ENCODE measurements at places on chromosomes 12 and 14.

- DNase-seq, result no peak
Observed at GRCh38 chr12:38911611-38912010, 6.2 kb upstream of the CPNE8 start.

- no peak for DNase-seq
Observed at GRCh38 chr14:99127651-99128167, 144.3 kb downstream of the BCL11B start.

DNA sequence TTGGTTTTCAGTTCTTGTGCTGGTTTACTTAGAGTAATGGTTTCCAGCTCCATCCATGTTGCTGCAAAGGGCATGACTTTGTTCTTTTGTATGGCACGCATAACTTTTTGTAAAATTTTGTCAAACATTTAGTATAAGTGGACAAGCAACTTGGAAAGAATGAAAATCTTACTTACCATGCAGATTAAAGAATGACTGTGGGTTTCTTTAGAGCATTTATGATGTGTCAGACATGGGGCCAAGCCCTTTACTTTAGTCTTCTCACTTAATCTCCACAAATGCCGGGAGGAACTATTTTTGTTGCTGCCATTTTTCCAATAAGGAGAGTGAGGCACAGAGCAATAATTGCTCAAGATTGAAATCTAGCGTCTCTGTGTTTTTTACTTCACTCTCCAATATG, 652.5 kb upstream of the TBX3 start:
- no peak for DNase-seq

DNA sequence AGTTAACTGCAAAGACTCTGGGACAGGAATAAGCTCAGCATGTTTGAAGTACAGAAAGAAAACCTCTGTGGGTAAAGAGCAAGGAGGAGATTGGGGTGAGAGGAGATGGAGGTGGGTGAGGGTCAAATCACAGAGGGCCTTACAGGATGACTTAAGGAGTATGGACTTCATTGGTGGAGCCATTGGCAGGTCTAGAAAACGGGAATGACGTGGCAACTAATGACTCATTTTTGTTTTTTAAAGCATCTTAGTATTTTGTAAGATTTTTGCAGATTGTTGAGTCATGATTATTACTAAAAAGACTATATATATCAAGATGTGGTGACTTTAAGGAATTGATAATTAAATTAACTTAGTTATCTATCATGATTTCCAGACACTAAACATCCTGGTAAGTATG, 18.5 kb downstream of the UTP20 start:
- no peak for DNase-seq

GRCh38 chr12:71760471-71760870, 5.8 kb downstream of the RAB21 start:
- no peak for DNase-seq

DNA sequence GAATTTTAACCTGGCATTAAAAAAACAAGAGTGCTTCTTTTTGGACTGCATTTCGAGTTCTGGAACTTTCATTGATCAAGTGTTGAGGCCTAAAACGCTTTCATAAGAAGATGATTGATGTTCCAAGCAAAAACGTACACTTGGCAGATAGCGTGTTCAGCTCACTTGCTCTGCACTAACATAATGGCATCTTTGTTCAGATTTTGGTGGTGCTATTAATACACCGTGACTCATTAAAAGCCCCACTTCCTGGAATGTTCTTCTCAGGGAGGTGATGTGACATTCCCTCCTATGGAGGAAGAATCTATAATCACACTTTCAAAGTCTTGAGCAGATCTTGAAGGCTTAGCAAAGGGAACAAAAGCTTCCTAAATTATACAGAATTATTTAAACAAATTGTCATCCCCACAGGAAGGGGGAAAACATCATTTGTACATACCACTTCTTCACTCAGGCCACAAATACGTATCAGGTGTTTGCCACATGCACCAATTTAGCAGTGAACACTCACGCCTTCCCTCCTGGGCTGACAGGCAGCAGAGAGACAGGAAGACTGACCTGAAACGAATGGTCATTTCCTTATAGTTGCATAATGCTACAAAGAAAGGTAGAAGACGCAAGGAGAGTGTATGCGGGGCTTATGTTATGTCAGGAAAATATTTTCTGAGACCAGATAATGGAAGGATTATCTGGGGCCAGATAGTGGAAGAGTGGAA, 15.4 kb downstream of the HSP90AA1 start:
- DNase-seq, result no peak

GRCh38 chr12:68812553-68813241, 4.7 kb downstream of the MDM2 start:
- DNase-seq, result no peak

DNA sequence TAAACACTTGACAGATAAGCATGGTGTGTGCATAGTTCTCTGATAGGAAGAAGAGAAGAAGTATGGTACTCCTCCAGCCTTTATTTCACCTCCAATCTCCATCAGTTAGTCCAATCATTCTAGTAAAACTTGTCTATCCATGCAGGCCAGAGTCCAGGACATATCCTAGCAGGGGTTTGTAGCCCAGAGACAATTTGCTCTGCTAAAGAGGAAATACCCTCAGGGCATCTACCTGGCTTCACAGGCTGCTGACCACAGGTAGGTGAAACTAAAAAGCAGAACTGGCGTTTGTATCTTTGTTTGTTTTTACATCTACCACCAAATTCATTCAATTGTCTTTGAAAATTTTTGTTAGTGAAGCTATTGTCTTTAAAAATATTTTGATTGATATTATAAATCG, 717.6 kb downstream of the FSCB start:
- DNase-seq, result peak; percentile 17

GRCh38 chr12:12724421-12725085, 7.4 kb downstream of the CDKN1B start:
- no peak for DNase-seq

- DNase-seq, result no peak
Observed at GRCh38 chr12:64124511-64125197, 97.4 kb downstream of the KICS2 start.

- no peak for DNase-seq
Observed at GRCh38 chr14:65794674-65795279, 382.2 kb downstream of the FUT8 start.

GRCh38 chr14:100529561-100530031, 57.6 kb downstream of the BEGAIN start:
- no peak for DNase-seq

GRCh38 chr14:95316821-95317220, 2.9 kb downstream of the CLMN start:
- DNase-seq, result peak; percentile 82

DNA sequence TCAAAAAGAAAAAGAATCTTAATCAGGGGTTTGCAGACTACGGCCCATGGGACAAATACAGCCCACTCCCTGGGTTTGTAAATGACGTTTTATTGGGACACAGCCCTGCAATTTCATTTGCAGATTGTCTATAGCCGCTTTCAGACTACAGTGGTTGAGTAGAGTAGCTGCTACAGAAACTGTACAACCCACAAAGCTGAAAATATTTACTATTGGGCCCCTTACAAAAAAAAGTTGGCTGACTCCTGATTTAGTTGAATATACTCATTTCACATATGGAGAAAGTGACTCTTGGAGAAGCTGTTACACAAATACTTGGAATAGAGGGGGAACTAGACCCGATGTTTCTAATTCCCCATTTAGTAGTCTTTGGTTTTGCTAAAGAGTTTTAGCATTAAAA, 162.5 kb upstream of the NOS1 start:
- no peak for DNase-seq

GRCh38 chr12:59023861-59024424, 103.6 kb upstream of the LRIG3 start:
- DNase-seq, result no peak

DNA sequence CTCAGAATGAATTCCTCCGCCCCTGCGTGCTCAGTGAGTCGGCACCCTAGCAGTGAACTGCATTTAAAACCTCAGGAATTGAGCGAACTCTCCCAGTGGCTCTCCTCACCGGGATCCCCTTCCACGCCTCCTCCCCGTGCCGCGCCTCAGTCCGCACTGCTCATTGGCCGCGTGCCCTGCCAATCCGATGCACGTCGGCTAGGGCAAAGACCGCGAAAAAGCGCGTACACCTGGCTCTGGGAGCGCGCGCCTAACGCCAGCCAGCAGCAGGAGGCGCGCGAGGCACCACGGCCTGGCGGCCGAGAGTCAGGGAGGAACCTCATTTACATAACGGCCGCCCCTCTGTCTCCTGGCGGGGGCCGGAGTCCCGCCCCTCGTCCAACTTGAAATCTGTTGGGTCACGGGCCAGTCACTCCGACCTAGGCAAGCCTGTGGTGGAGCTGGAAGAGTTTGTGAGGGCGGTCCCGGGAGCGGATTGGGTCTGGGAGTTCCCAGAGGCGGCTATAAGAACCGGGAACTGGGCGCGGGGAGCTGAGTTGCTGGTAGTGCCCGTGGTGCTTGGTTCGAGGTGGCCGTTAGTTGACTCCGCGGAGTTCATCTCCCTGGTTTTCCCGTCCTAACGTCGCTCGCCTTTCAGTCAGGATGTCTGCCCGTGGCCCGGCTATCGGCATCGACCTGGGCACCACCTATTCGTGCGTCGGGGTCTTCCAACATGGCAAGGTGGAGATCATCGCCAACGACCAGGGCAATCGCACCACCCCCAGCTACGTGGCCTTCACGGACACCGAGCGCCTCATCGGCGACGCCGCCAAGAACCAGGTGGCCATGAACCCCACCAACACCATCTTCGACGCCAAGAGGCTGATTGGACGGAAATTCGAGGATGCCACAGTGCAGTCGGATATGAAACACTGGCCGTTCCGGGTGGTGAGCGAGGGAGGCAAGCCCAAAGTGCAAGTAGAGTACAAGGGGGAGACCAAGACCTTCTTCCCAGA, at the start of gene HSPA2:
Gene HSPA2, plus strand, starts transcription at position 534 of the 995 bp plus-strand sequence. Its CDS starts 109 bp downstream, at position 643.
- no peak for DNase-seq

- DNase-seq, result no peak
Observed at GRCh38 chr14:24398293-24398652, 530 bp upstream of the NYNRIN start.

- DNase-seq, result no peak
Observed at GRCh38 chr12:9721394-9722092, 11.4 kb downstream of the CLECL1 start.

GRCh38 chr12:103778781-103779180, 62.3 kb downstream of the NT5DC3 start:
- DNase-seq, result no peak

DNA sequence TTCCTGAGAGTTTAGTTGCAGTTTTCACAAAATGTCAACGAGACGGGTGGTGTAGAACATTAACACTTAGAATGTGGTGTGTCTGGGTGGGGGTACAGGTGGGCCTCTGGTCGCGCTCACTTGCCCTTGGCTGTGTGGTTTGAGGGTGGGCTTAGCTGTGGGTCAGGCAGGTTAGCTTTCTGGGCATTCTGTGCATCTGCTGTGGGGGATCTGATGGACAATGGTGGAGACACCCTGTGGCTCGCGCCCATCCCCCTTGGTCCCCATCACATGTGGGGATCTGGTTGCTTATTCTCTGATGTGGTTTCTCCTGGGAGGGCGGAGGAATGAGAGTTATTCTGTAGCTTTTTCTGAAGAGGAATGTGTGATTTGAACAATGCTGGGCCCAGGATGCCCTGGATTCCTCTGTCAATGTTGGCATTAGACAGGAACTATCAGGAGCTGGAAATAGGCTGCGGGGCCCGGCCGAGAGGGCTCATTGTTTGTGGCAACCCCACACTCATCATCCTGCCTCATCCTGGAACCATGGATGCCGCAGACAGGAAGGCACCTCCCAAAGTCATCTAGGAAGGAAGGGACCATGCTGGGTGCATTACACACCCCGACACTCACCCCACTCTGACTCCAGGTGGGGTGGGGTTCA, 101.6 kb downstream of the TSPAN9 start:
- no peak for DNase-seq

DNA sequence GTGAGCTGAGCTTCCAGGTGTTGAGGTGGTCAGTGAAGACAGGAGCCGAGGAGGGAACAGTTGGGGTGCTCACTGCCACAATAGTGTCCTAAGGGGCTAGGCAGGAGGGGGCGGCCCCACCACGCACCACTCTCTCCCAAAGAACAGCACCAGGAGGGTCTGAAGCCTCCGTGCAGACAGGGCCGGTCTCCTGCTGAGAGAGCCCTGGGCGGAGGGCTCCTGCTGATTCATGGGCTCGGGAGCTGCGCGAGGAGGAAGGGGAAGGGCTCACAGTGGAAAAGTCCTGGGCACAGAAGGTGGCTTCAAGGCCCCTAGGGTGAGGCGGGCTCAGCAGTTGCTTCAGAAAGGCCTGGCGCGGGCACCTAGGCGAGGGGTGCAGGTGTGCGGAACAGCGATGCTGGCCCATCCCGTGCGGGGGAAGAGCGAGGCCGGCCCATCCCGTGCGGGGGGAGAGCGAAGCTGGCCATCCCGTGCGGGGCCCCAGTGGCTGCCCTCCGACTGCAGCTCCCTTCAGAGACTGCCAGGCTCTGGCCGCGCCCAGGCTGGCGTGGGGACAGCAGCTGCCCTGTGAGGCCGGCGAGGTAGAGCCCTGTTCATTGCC, 176.7 kb downstream of the ADGRD1 start:
- no peak for DNase-seq

GRCh38 chr14:81187832-81188522, 32.8 kb downstream of the GTF2A1 start:
- no peak for DNase-seq

GRCh38 chr12:13390381-13390861, 193.9 kb downstream of the EMP1 start:
- no peak for DNase-seq

DNA sequence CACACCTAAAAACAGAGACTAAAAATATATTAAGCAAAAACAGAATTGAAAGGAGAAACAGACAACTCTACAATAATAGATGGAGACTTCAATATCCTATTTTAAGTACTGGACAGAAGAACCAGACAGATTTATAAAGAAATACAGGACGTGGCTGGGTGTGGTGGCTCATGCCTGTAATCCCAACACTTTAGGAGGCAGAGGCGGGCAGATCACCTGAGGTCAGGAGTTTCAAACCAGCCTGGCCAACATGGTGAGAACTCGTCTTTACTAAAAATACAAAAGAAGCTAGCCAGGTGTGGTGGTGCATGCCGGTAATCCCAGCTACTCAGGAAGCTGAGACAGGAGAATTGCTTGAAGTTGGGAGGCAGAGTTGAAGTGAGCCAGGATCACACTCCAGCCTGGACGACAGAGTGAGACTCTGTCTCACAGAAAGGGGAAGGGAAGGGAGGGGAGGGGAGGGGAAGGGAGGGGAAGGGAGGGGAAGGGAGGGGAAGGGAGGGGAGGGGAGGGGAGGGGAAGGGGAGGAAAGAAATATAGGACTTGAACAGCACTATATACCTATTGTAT, 53.0 kb downstream of the CDK17 start:
- no peak for DNase-seq

GRCh38 chr12:129605666-129606065, 298.2 kb downstream of the TMEM132D start:
- DNase-seq, result no peak

DNA sequence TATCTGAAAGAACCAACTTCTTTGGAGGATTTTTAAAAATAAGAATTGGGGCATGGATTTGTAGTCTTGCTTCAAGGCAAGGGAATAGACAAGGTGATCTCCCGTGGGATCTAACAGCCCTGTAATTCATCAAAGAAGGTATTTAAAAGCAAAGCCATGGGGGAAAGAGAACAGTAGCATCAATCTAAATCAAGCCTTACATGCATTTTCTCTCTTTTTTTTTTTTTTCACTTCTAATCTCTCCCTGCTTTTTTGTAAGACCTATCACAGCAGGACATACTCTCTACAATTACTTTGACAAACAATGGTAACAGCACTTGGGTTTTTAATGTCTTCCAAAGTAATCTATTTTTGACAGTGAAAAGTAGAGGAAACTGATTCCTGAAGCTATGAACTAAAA, 367.9 kb downstream of the PAWR start:
- no peak for DNase-seq
